Pancreas (tissue), 10 donors: ENCODE measurements at places on chromosomes 4 and X. TPM values are rescaled to one million over a fixed set of nuclear protein-coding genes. Genes with fewer than 3 reads are reported as not detected.

The IGSF1 gene
- polyA plus RNA-seq, result 1.5 TPM

The XKRX gene
- 0.35 TPM for polyA plus RNA-seq

The PNMA6F gene
- polyA plus RNA-seq, result 0.12 TPM

The HELQ gene
- polyA plus RNA-seq, result 5.3 TPM

The PLP1 gene
- polyA plus RNA-seq, result 2.6 TPM

The GSX2 gene
- not detected for polyA plus RNA-seq

The CT45A7 gene
- not detected for polyA plus RNA-seq

The NXF2B gene
- 2.0 TPM for polyA plus RNA-seq

The NR0B1 gene
- polyA plus RNA-seq, result 6.9 TPM

The ADH1B gene
- polyA plus RNA-seq, result 48.6 TPM

The ZNF630 gene
- polyA plus RNA-seq, result 1.3 TPM

The IGFBP7 gene
- polyA plus RNA-seq, result 156 TPM

The C4orf54 gene
- polyA plus RNA-seq, result under 0.01 TPM

The PCDH10 gene
- 0.26 TPM for polyA plus RNA-seq

The ZAR1 gene
- not detected for polyA plus RNA-seq

The FGF13 gene
- polyA plus RNA-seq, result 0.49 TPM

The RAB9A gene
- 8.7 TPM for polyA plus RNA-seq

The TMPRSS11D gene
- not detected for polyA plus RNA-seq

The SPATA18 gene
- 1.2 TPM for polyA plus RNA-seq

The ATOH1 gene
- not detected for polyA plus RNA-seq

The GLOD5 gene
- 0.57 TPM for polyA plus RNA-seq

The USP26 gene
- not detected for polyA plus RNA-seq

The ZDHHC15 gene
- 0.46 TPM for polyA plus RNA-seq

The MAGIX gene
- 25.7 TPM for polyA plus RNA-seq

The SPACA5 gene
- not detected for polyA plus RNA-seq

The AKAP4 gene
- polyA plus RNA-seq, result not detected

The ITM2A gene
- 3.9 TPM for polyA plus RNA-seq

The MAGEE1 gene
- polyA plus RNA-seq, result 1.4 TPM

The MID2 gene
- 1.9 TPM for polyA plus RNA-seq

The LRP2BP gene
- 0.72 TPM for polyA plus RNA-seq

The CT45A2 gene
- polyA plus RNA-seq, result not detected

The RBM46 gene
- polyA plus RNA-seq, result 0.04 TPM
